ENCODE measurements at places on chromosomes 4 and X.

- DNase-seq: no peak
These were observed 322.1 kb upstream of the ARX start for GRCh38 chrX:25337841-25338240.

DNA sequence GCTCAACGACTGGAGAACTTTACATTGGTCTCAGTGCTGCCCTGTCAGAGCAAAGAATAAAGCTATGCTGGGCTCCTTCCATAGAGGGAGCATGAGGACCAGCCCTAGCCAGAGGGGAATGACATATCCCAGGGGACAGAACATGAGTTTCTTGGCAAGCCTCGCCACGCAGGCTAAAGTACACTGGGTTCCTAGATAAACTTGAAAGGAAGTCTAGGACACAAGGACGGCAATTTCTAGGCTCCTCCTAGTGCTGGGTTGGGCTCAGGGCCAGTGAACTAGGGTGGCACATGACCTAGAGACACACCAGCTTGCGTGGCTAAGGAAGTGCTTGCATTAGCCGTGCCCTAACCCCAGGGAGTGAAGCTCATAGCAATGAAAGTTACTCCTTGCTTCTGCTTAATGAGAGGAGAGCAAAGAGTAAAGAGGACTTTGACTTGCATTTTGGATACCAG lies 141.0 kb downstream of the MAB21L2 start:
- no peak for DNase-seq

- no peak for DNase-seq
These were observed at the start of gene HELT for GRCh38 chr4:185017964-185018772. Gene HELT (plus strand): TSS chr4:185018490. CDS start chr4:185018929, 439 bp downstream.

- DNase-seq: no peak
These were observed 236.2 kb upstream of the NUDT6 start for GRCh38 chr4:123158576-123158975.

DNA sequence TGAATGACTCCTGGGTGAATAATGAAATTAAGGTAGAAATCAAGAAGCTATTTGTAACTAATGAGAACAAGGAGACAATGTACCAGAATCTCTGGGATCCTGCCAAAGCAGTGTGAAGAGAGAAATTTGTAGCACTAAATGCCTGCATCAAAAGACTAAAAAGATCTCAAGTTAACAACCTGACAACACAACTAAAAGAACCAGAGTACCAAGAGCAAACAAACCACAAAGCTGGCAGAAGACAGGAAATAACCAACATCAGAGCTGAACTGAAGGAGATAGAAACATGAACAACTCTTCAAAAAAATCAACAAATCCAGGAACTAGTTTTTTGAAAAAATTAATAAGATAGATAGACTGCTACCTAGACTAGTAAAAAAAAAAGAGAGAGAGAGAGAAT lies 8.4 kb downstream of the CFAP299 start:
- DNase-seq: no peak

DNA sequence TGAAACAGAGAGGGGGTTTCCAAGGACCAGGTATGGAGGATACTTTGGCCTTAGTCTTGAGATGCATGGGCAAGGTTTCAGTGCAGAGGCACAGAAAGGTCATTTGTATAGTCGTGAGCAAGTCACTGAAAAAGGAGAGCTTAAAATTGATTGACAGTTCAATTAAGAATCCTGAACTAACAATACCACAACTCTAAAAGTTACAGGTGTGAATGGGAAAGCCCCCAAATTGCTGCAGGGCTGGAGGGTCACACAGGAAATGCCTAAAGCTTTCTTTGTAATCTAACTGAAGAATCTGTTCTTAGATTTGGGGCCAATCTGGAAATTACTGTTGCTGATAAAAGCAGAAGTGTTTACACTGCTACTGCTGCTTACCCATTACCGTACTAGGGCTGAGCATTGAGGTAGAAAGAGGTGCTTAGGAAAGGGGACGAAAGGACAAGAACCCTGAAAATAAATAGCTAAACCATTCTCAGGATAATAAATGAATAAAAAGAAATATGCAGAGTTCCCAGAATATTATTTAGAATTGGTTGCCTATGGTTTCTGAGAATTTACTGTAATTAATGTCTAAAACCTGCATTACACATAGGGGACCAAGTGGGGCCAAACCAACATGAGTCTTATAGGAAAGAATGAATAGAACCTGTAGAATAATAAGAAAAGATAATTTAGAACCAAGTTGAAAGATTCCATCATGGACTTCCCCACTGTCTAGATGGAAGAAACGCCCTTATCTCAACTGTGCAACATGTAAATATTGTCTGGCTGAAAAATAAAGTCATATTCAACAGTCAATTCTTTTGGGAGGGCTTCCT lies 91.9 kb upstream of the PPP1R2C start:
- no peak for DNase-seq

GRCh38 chr4:145525291-145525740 lies 43.7 kb downstream of the SMAD1 start:
- no peak for DNase-seq

DNA sequence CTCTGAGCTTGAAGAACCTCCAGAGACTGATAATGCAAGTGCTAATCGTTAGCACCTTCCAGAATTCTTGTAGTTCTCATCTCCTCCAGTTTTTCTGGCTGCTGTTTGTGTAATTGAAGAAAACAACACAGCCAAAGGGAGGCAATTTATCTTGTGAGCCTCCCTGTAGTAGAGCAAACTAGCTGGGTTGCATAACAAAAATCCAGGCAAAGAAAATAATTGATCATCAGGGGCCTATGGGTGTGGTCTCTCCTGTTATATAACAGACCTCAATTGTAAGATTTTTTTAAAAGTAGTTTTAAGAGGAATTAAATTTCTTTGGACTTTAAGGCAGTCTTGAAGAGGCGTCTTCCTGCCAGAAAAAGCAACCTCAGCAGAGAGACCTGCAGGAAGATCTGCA lies 817.0 kb downstream of the CENPC start:
- no peak for DNase-seq

GRCh38 chr4:16259889-16260246 lies 33.6 kb upstream of the TAPT1 start:
- DNase-seq: no peak

DNA sequence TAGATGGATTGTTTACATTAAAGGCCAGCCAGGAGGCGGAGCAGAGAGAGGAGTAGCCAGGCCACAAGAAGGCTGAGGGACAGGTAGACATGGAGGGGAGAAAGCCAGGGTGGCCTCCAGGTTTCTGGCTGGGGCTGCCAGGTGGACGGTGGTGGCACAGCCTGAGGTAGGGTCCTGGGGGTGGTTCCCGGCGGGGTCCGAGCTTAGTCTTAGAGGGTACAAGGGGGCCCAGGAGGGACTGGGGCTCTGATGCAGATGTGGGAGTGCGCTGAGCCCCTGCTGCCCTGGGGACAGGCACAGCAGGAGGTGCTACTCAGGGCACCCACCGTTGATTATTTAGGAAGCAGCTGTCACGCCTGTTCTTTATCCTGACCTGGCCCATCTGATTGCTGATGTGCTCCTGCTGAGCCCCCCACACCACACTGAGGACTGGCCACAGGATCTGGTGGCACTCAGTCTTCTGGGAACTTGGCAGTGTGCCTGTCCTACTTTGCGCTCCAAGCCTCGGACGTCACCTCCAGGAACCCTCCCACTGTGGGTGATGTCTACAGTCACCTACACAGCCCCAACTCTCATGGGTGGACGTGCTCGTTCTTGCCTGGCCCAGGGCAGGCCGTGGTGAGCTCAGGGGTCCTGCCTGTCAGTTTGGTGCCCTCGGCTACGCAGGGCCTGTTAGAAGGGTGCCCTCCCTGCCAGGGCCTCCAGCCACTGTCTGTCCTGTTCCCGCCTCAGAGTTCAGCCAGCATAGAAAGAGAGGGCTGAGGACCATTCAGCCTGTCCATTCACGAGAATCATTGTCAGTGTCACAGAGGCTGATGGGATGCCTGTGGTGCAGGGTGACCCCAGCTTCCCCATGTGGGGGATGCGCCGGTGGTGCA lies 12.0 kb downstream of the WFS1 start:
- no peak for DNase-seq

- no peak for DNase-seq
These were observed 373 bp downstream of the ELOVL6 start for GRCh38 chr4:110198049-110198434.

DNA sequence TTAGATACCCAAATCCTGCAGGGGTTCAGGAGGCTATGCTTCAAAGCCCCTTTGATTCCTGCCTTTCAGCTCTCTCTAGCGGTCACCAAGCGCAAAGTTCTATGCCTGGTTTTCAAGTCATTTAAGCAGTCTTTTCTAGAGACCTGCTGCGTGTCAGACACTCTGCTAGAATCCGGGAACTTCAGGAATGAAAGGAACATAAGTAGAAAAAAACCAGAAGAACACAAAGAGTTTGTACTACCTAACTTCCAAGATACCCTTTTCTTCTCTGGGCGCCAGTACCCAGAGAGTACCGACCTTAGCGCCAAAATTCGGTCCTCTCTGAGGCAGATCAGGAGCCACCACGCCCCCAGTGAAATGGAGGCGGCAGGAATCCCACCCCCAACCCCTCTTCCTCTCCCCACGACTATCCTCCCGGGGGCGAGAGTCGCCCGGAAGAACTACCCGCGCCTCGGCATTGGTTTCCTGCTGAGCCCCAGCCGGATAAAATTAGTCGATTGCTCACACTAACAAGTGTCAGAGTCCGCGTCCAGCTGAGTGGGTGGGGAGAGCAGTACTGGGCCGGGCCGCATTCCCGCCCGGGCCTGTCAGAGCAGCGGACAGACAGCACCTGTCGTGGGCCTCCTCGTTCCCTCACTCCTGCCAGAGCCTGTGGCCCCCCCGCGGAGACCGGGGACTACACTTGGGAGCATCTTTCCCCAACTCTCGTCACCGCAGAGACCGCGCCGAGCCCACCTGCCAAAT lies 78.8 kb downstream of the RLIM start:
- peak; percentile 5 for DNase-seq

DNA sequence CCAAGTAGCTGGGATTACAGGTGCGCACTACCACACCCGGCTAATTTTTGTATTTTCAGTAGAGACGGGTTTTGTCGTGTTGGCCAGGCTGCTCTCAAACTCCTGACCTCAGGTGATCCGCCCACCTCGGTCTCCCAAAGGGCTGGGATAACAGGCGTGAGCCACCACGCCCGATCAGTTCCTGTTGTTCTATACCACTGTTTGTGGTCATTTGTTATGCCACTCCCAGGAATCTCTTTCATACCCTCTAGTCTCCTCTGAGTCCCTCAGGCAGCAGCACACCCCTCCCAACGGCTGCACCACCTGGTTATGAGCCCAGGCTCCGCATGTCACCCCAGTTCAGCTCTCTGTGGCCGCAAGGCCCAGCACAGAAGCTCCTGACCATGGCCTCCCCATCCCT lies 17.5 kb upstream of the CD99 start:
- no peak for DNase-seq

DNA sequence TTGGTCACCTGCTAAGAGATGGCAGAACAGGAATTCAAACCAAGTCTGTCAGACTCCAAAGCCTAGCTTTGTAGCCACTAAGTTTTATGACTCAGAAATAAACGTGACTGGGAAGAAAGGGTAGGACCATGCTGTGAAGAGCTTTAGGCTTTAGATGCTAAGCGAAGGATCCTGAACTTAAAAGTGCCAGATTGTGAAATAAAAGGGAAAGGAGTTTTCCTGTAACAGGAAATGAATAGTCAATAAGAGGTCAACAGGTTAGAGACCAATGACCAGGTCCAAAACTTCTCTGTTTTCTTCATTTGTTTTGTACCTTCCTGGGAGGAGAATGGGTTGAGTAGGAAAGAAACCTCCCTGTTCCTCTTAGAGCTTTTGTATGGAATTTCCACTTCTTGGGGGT lies 98.8 kb upstream of the EOLA2 start:
- DNase-seq: no peak

DNA sequence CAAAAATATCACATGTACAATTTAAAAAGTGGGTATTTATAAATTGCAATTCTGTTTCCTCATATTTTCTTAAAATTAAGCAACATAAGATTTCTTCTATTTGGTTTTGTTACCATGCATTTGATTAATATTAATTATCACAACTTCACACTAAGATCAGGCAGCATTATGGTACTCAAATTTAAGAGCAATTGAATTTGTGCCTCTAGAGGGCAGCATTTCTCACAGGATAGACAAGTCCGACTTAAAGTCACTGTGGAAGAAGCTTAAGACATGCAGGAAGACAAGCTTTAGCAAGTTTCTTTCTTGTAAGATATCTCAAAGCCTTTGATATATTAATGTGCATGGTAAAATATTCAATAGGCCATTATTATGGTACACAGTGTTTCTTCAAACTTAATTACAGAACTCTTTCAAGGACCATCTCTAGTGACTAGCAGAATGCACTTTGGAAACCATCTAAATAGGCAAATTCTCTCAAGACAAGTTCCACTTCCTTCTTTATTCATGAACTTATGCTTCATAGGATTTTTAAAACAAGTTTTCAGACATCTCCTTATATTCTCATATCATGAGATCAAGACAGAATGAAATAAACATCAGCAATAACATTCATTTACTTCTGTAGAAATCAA lies 35.0 kb downstream of the FBXW7 start:
- no peak for DNase-seq

DNA sequence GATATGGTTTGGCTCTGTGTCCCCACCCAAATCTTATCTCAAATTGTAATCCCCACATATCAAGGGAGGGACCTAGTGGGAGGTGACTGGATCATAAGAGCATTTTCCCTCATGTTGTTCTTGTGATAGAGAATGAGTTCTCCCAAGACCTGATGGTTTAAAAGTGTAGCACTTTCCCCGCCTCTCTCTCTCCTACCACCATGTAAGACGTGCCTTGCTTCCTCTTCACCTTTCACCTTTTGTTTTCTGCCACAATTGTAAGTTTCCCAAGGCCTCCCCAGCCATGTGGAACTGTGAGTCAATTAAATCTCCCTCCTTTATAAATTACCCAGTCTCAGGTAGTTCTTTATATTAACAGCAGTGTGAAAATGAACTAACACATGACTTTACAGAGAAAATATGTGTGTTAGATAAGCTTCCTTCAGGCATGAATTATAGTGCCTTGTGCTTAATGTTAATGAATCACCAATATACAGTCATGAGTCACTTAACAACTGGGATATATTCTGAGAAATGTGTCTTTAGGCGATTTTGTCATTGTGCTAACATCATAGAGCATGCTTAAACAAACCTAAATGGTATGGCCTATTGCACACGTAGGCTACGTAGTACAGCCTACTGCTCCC lies 37.9 kb downstream of the PDGFC start:
- DNase-seq: no peak

- no peak for DNase-seq
These were observed 19.6 kb downstream of the RCHY1 start for GRCh38 chr4:75494563-75494962.

DNA sequence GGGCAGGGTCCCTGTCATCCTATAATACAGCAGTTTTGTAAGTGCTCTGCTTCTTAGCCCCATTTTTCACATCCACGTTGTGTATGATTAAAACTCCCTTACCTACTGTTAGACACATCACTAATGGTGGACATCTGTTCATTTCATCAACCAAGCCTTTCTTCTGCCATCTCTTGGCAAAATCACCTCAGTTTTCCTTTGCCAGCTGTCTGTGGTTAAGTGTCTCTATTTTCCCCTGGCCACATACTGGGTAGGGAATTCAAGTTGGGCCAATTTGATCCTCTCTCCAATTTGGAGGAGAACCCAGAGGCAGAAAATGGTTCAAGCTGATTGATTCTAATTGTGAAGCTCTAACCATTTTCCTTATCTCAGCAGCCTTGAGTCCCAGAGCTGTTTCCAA lies 436.1 kb downstream of the PCDH7 start:
- DNase-seq: no peak

- no peak for DNase-seq
These were observed 104.3 kb downstream of the RTL9 start for GRCh38 chrX:110462957-110463356.

GRCh38 chr4:181168011-181168805 lies 1075.0 kb upstream of the TENM3 start:
- no peak for DNase-seq
